Stimulated activated CD4-positive, alpha-beta T cell treated with anti-CD3 and anti-CD28 coated beads, Interleukin-12 subunit alpha, Interleukin-12 subunit beta, amount 100 ng/mL, for 48 hours (primary cell): ENCODE measurements at places on chromosomes 3 and 15.

- DNase-seq, result no peak
Observed at GRCh38 chr3:11706604-11707003, 62.9 kb upstream of the VGLL4 start.

- no peak for DNase-seq
Observed at GRCh38 chr15:71312194-71312708, 197.0 kb downstream of the THSD4 start.

DNA sequence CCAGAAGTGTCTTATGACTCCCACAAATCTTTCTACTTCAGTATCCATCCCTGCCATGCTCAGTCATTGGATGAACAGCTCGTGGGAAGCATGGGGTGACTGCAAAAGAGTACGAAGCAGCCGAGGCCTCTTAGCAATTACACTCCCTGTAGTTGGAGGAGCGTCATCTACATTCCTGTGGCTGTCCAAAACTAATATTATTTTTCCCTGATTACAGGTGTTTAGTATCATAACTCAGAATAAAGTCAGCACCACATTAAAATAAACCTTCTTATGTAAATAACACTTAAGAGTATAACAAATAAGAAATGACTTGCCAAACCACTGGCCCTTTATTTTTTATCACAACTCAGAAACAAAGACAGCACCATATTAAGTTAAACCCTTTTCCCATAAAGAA lies 141.5 kb downstream of the PLOD2 start:
- no peak for DNase-seq

DNA sequence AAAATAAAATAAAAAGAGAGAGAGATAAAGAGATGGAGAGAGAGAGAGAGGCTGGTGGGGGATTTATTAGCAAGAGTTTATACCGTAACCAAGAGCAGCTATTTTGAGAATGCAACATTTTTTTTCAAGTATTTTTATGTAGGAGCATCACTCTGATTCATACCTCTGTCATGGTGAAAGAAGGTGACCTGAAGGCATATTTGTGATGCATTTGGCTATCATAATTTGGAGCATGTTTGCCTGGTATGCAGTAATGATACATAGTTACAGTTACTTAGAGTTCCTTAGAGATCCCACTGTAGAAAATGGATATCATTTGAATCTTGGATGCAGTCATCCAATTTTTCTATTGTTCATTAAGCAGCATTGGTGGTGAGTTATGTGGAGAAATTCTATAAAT lies 1472.4 kb downstream of the SI start:
- DNase-seq, result no peak

- no peak for DNase-seq
Observed at GRCh38 chr3:45932112-45932511, 11.2 kb upstream of the CXCR6 start.

GRCh38 chr3:12833222-12834161 lies 7.9 kb downstream of the RPL32 start:
- DNase-seq, result no peak

GRCh38 chr3:105982207-105982606 lies 113.4 kb upstream of the CBLB start:
- no peak for DNase-seq

- DNase-seq, result no peak
Observed at GRCh38 chr15:27635916-27636315, 463.2 kb downstream of the OCA2 start.

- DNase-seq, result no peak
Observed at GRCh38 chr15:39054128-39054732, 489.6 kb upstream of the RASGRP1 start.

DNA sequence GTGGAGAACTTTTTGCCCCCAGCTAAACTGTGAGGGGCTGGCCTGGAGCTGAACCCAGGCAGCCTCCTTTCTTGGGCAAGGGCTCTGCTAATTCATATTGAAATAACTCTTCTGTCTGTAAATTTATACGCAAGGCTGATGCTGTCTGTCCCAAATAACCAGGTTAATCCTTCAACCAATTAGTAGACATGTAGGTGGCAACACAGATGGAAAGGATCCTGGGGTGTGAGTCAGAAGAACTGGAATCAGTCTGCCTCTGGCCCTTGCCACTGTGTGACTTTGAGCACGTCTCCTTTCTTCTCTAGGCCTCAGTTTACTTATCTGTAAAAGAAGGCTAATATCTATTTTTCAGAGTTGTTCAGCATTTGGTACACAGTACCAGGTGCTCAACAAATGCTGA lies 48.3 kb upstream of the IREB2 start:
- no peak for DNase-seq

DNA sequence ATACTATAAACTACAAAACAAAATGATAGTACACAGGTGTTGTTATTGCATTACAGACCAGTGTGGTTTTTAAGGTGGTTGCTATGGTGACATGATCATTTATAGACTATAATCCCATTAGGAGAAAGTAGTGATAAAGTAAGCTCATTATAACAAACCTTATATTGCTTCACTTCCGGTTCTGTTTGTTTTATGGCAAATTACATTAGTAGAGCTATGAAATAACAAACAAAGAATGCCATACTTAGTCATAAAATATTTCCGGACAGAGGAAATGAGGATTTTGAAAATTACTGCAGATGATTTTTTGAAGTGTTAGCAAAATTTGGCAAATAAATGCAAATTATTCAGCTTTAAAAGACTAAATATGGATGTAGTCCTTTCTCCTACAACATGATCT lies 640.4 kb upstream of the ARPP21 start:
- DNase-seq, result no peak

DNA sequence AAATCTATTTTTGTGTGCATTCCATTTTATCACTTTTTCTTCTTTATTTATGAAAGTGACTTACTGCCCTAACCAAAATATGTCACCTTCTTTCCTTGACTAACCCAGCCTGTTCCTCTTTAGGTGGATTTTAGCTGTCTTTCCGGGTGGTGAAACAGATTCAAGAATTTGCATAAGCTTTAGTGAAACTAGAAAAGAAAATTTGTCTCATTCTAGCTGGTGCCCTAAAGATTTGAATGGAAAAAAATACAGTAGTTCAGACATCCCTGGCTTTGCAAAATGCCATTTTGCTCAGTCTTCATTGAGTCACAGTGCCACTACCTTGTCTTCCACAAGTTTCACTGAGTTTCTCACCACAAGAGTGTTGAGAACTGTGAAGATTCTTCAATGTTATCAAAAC lies 28.2 kb upstream of the CCDC50 start:
- no peak for DNase-seq

DNA sequence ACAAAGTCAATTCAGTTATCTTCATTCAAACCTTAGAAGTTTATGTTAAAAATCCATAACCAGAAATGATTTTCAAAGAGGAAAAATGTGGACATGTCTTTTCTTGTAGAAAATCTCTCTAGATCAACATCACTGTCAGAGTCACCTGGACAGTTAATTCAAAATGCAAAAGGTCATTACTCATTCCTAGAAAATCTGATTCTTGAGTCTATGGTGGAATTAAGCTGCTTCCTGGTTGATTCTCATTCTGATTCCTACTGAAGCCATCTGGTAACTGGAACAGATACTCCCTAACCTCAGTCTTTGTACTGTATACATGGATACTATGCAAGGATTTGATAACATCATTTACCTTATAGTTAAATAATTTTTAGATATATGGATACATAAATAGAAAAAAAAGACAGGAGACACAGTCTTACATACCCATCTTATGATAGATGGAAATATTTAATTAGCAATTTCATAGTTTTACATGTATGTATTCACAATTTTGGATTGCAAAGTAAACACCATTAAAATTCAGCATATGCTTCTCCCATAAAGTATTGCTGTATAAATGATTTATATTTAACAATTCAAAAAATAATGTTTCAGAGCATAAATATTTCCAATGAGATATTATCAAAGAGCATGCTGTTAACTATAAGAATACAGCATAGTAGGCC lies 693.2 kb upstream of the CCDC54 start:
- no peak for DNase-seq

GRCh38 chr3:51378726-51379125 lies 6.4 kb upstream of the MANF start:
- no peak for DNase-seq

DNA sequence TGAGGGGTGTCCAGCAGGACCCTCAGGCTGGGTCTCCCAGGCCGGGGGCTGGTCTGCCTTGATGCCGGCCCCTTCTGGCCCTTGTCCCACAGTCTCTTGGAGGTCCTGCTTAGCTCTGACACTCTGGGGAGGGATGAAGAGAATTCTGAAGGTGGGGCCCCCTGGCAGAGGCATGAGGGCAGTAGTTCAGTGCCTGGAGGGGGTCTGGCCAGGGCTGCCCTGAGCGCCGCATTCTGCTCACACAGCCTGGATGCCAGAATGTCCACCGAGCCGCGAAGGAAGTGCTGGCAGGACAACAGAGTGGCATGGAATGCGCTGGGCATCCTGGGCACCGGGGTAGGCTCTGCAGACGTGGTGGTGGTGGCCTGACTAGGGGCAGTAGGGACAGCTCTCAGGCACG lies 55.5 kb downstream of the SMAD6 start:
- no peak for DNase-seq

GRCh38 chr3:56917361-56918110 lies 115.8 kb upstream of the ARHGEF3 start:
- no peak for DNase-seq

GRCh38 chr3:189702066-189702646 lies 71.0 kb downstream of the TP63 start:
- DNase-seq, result no peak

- peak; percentile 41 for DNase-seq
Observed at GRCh38 chr15:98292442-98293240, 332.1 kb downstream of the ARRDC4 start.

DNA sequence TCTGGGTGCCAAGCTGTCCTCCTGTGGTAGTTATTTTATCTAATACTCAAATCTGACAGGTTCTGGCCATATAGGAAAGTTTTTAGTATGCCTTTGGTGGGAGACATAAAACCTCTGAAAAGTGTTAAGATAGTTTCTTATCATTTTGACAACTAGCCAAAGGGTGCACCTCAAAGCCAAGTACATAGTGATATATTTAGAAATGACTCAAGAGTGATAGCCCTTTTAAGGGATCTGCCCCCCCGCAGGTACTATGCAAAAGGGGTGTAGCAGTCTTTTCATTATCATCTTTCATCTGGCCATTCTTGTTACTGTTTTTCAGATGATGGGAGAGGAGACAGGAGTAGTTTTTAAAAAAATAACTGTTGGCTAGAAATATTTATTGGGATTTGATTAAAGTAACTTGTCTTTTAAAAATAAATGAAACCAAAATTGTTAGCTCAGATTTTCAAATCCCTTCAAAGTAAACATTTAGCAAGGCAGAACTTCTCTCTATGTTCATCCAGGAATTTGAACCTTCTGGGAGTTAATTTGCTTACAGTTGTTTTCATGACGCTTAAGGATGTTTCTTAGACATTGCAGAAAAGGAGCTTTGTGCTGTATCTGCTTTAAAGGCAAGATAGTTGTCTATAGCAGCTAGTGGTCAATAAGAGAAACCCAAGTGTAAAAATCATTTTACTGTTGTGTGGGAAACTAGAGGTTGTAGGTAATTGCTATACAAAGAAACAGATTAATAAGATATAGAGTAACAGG lies 5.1 kb downstream of the PHLDB2 start:
- no peak for DNase-seq

GRCh38 chr3:113285226-113285625 lies 73.9 kb downstream of the BOC start:
- no peak for DNase-seq

- no peak for DNase-seq
Observed at GRCh38 chr15:80744826-80745225, 34.3 kb upstream of the CEMIP start.

- DNase-seq, result no peak
Observed at GRCh38 chr15:77630956-77631744, 1.6 kb downstream of the LINGO1 start.

DNA sequence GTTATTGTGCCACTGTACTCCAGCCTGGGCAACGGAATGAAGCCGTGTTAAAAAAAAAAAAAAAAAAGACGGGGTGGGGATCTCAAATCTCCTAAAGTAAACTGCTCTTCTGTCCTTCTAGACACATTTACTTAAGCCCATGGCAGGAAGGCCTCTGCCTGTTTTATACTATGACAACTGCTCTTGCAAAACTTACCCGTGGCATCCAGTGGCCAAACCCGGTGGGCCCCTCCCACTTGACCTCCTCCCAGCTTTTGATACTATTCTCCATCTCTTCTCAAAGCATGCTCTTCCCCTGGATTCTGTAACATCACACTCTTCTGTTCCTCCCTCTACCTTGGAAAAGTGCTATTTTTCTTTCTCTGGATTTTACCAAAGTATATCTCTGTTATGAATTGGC lies 112.2 kb downstream of the RFTN1 start:
- DNase-seq, result no peak

DNA sequence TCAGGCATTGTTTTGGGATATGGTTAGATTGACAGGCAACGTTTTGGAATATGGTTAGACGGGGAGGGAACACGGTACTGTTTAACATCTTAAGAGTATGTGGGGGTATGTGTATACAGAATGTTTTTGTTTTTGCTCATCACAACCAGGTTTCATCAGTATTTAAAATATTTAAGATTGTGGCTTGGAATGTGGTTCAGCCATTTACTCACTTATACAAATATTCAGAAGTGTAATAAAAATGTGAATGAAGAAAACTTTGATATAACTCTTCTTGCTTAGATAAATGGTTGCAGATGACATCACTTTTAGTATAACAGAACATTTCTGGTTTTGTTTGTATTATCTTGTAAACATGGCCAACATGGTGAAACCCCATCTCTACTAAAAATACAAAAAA lies 3.9 kb upstream of the PAK2 start:
- no peak for DNase-seq

GRCh38 chr3:39106851-39107387 lies 508 bp downstream of the GORASP1 start:
- DNase-seq, result no peak

- DNase-seq, result no peak
Observed at GRCh38 chr3:4986175-4986781, 7.0 kb downstream of the BHLHE40 start.

DNA sequence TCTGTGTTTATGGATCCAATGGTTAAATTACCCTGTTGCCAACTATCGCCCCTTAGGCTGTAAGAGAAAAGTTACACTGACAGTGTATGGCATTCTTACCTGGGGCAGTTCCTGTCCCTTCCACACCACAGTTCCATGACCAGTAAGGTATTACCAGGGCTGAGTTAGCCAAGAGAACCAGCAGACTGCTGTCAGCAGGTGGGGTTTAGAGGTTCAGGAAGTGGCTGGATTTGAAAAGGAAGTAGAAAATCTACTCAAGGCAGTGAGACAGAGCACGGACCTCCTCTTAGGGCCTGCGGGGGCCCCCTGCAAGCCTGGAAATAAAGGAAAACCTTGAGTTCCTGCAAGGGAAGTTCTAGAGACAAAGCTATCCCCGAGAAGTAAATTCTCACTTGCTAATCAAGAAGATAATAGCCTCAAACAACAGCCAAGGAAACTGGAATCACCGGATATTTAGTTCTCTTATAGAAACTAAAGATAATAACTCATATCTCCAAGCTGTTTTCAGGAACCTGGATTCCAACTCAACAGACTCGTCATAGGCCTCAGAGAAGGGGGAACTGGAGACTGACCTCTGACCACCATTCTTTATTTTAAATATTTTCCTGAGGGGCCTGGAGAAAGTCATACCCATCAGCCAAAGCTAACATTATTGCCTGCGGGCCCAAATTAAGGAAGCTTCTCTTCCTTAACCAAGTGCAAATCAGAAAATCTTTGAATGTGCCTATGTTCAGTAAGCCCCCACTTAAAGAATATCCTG lies 161.7 kb downstream of the ANXA2 start:
- DNase-seq, result no peak
